Activated naive CD4-positive, alpha-beta T cell (primary cell): ENCODE measurements at places on chromosomes 2 and 18.

DNA sequence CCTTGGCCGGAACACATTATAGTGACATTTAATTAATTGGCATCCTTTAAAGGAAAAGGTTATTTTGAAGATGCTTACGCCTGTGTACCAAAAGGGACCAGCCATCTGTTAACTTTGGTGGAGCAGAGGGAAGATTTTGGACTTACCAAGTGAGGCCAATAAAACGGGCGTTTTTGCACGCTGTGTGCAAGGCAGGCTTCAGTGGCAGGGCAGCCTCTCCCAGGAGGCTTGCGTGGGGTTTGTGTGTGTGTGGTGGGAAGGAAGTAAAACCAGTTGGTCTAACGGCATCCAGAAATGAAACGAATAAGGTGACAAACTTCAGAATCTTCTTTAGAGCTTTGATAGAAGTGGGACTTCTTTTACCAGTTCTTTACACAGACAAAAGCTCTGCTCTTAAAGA lies 191.7 kb downstream of the PRKCE start:
- DNase-seq = no peak

GRCh38 chr2:204538182-204539018 lies 6.9 kb upstream of the PARD3B start:
- no peak for DNase-seq

- no peak for DNase-seq
These were observed 180.1 kb downstream of the LDLRAD4 start for GRCh38 chr18:13398631-13399030.

DNA sequence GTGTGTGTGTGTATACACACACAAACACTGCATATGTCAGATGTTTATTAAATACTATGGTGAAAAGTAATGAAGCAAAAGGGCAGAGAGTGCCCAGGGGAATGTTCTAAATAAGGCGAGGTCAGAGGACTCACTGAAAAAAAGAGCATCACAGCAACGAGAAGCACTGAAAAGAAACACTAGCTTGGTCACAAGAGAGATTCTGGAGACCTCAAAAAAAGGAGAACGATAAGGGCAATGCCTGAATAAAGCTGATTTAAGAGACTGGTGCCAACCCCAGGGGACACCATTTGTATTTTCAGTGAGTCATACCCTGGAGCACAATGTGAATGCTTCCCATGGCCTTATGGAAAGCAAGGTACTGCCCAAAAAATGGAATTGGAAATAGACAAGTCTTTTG lies 14.5 kb downstream of the SLC40A1 start:
- no peak for DNase-seq

DNA sequence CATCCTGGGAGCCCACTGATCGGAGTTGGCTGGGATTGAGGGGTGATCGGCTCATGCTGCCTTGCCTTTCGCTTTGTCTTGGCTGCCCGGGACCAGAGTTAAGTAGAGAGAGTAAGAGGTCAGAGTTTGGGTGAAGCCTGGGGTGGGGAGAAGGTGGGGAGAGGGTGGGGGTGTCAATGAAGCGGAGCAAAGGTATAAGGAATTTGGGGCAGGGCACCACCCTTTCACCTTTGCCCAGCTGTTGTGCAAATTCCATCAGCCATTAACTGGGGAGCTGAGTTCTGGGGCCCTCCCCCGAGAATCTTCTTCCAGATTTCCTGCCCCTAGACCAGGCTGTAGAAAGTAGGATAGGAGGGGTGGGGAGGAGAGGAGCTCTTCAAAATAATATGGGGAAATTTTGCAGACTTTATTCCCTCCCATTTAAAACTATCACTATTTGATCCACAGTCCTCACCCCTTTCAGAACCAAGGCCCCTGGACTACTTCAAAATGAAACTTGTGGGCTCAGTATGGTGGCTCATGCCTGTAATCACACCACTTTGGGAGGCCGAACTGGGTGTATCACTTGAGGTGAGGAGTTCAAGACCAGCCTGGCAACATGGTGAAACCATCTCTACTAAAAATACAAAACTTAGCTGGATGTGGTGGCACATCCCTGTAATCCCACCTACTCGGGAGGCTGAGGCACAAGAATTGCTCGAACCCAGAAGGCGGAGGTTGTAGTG lies at the start of gene SLC23A3:
TSS of gene SLC23A3 (minus strand) at position 100 of the 725 bp plus-strand sequence. CDS start at position 55, 45 bp downstream.
- DNase-seq = no peak

DNA sequence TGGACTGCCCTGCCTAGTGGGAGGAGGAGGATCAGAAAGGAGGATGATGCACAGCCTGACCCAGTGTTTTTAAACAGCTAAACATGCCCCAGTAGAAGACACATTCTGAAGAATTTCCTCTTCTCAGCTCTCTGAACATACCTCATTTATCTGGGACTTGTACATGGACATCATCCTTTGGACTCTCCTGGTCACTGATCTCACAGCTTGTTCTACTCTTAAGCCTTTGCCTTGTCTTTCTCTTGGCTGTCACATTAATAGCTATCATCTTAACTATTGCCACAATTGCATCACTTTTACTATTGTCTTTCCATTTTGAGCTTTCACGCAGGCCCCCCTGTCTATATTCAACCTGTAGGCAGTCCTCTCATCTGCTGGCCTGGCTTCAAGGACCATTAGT lies 42.0 kb upstream of the PGAP1 start:
- no peak for DNase-seq

GRCh38 chr2:168426861-168427260 lies 29.2 kb upstream of the CERS6 start:
- DNase-seq = no peak

- no peak for DNase-seq
These were observed 11.1 kb downstream of the TEX51 start for GRCh38 chr2:126909781-126910180.

GRCh38 chr18:41395695-41396094 lies 559.3 kb upstream of the PIK3C3 start:
- no peak for DNase-seq

- no peak for DNase-seq
These were observed 8.1 kb upstream of the CCL20 start for GRCh38 chr2:227805578-227805977.
